ENCODE measurements at places on chromosomes 3 and 15.

- no peak for DNase-seq
Measured at GRCh38 chr3:178709051-178709450, 172.8 kb downstream of the KCNMB2 start.

GRCh38 chr15:26126819-26127387 lies 263.8 kb upstream of the ATP10A start:
- no peak for DNase-seq

GRCh38 chr3:154280161-154280560 lies 44.1 kb downstream of the DHX36 start:
- DNase-seq, result no peak

- DNase-seq, result no peak
Measured at GRCh38 chr3:175456466-175456865, 597.3 kb downstream of the NAALADL2 start.

DNA sequence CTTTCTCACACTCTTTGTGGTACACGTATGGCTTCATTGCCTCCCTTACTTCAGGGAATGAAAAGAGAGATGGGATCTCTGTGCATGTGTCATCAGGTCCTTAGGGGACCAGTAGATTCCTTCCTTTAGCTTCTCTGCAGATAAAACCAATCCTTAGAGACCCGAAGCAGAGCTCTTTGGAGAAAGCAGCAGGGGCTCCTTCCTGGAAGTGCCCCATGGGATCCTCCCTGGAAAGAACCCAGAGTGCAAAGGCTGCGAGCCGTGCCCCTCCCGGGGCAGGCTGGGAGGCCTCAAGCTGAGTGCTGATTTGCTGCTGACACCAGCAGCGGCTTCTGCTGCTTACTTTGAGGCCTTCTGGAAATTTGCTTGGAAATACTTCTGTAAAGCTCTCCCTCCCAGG lies 328.6 kb upstream of the RGMA start:
- no peak for DNase-seq

GRCh38 chr3:46409739-46410489 lies 2.9 kb downstream of the CCRL2 start:
- DNase-seq, result no peak

GRCh38 chr3:110799271-110799670 lies 272.3 kb upstream of the NECTIN3 start:
- no peak for DNase-seq

DNA sequence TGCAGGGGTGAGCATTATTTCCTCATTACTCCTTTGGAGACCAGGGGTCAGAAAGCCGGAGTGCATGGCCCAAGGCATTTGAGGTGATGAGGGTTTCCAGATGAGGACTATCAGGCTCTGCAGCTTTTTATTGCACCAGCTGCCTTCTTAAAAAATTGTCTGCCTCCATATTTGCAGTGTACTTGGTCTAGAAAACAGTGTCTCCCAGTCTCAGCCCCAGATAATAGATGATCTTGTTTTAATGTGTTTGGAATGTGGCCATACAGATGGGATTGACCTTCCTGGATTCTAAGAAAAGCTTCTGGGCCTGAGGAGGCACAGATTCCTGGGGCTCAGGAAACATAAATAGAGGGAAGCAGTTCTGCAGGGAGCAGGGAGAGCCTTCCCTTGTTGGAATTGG lies 123.3 kb downstream of the GABRG3 start:
- DNase-seq, result no peak

- DNase-seq, result no peak
Measured at GRCh38 chr15:39204031-39204430, 376.8 kb upstream of the THBS1 start.

DNA sequence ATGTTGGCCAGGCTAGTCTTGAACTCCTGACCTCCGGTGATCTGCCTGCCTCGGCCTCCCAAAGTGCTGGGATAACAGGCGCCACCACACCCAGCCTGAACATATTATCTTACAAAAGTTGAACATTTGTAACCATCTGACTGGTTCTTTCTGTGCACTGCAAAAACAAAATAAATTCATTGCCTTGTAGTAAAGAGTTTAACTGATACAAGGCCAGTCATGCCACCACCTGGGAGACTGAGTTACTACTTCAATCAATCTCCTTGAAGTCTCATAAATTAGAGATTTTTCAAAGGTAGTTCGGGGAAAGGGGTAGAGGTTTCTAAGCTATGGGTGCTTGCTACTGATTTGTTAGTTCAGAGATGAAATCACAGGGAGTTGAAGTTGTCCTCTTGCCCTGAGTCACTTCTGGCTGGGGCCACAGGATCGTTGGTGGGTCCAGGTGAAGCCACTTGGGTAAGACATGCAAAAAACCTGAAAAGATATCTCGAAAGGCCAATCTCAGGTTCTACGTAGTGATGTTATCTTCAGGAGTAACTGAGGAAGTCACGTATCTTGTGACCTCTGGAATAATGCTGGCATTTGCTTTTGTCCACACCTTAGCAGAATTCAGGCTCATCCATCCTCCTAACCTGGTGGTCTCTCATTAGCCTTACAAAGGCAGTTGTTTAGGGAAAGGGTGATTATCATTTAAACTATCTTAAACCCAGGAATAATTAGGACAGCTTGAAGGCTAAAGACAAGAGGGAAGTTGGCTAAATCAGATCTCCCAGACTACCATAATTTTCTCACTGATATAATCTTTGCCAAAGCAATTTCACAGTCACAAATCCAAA lies 33.7 kb downstream of the ZBTB11 start:
- DNase-seq, result no peak
